GM10248 (cell line): ENCODE measurements at places on chromosomes 11 and 22.

- DNase-seq: no peak
Observed at GRCh38 chr22:49664891-49665290, 162.8 kb downstream of the BRD1 start.

DNA sequence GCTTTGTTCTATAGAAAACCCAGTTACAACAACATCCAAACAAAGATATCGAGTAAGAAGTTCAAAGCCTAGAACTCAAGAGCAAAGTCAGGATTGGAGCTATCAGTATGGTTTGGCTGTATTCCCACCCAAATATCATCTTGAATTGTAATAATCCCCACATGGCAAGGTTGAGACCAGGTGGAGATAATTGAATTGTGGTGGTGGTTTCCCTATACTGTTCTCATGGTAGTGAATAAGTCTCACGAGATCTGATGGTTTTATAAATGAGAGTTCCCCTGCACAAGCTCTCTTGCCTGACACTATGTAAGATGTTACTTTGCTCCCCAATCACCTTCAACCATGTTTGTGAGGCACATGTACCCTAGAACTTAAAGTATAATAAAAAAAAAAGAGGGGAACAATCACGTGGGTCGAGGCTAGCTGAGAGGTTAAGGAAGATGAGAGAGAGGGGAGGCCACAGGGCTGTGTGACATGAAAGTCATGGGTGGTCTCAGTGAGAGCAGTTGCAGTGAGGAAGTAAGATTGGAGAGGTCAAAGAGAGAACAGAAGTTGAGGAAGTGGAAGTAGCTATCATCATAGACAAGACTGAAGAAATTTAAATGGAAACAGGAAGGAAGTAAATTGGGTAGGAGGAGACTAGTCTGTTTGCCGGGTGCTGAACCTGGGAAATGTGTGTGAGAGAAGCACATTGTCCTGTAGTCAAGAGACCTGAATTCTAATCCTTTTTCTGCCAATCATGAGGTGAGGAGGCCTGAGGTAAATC lies 80.1 kb upstream of the CD44 start:
- DNase-seq: no peak

- DNase-seq: no peak
Observed at GRCh38 chr11:126167488-126167887, 44.0 kb downstream of the RPUSD4 start.

- no peak for DNase-seq
Observed at GRCh38 chr11:69213316-69213715, 57.6 kb downstream of the SMIM38 start.

DNA sequence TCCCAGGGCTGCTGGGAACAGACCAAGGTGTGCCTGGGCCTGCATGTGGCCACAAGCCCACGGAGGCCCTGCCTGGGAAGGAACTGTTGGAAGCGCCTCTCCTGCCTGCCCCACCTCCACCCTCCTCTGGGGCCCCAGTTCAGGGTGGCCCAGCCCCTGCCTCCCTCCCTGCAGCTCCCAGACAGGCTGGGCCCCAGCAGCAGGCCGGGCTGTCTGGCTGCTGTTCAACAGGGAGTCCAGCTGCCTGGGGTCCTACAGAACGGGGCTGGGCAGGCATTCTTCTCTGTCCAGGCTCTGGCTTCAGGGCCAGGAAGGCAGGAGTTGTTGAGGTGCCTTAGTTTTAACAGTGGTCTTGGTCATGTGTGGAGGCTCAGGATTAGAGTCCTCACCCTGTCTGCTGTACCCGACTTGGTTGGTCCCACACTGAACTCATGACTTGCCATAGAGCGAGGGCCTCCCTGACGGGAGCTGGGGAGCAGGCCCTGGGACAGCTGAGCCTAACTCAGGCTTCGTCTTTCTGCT lies 11.8 kb downstream of the PRDM11 start:
- DNase-seq: no peak

DNA sequence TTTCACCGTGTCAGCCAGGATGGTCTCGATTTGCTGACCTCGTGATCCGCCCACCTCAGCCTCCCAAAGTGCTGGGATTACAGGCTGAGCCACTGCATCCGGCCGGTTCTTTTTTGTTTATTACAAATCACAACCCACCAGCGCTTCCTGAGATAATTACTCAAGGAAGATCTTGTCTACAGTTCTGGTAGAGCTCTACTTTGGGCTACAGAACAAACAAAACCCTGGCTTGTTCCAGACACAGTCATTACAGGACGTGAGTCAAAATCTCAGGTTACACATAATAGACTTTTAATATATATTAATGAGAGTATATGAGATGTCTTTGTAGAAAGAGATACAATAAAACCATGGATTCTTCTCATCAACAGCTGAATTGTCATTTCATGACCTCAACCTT lies 42.8 kb upstream of the NUP50 start:
- no peak for DNase-seq

DNA sequence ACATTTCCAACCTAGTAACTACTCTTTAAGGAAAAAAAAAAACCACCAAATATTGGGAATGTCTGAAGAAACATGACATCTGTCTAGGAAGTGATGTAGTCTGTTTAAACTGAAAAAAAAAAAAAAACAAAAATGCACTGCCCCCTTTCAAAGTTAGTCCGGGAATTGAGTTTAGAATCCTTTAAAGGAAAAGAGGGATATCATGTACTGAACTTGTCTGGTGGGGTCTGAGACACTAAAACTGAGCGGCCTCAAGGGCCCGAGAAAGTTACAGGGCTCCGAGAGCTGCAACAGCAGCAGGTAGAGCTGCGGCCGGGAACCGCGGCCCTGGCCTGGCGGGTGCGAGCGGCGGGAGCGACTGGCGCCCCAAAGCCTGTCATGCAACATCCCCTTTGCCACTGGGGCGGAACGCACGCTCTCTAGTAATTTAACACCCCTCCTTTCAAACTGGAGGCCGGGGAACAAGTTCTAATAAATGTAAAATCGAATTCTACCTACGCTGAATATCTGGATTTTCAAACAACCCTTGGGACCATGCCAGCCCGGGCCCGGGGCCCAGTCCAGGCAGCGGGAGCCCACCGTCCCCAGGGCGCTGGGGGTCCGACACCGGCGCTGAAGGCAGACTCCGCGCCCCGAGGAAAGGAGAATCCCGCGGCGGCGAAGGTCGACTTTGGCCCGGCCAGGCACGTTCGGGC lies 736 bp downstream of the RDX start:
- peak; percentile 75 for DNase-seq

GRCh38 chr11:69174841-69175240 lies 19.1 kb downstream of the SMIM38 start:
- DNase-seq: no peak

- DNase-seq: no peak
Observed at GRCh38 chr11:36164506-36165250, 124.5 kb downstream of the COMMD9 start.

- DNase-seq: no peak
Observed at GRCh38 chr11:75858613-75859012, 43.6 kb downstream of the UVRAG start.

DNA sequence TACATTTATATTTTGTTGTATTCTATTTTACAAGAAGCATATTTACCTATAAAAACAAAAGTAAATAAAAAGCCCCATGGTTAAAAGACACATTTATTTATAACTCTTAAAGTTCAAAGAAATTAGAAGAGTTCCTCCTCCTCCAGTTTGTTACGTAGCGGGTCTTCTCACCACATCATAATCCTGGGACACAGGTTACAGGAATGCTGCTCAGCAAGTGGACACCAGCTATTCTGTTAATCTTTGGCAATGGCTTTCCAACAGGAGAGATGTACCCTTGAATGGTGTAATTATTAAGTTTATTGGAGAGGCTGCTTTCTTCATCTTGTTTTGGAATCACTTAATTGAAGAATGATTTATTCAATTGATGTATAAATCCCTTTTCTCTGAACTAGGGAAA lies 19.6 kb upstream of the CAT start:
- DNase-seq: no peak

DNA sequence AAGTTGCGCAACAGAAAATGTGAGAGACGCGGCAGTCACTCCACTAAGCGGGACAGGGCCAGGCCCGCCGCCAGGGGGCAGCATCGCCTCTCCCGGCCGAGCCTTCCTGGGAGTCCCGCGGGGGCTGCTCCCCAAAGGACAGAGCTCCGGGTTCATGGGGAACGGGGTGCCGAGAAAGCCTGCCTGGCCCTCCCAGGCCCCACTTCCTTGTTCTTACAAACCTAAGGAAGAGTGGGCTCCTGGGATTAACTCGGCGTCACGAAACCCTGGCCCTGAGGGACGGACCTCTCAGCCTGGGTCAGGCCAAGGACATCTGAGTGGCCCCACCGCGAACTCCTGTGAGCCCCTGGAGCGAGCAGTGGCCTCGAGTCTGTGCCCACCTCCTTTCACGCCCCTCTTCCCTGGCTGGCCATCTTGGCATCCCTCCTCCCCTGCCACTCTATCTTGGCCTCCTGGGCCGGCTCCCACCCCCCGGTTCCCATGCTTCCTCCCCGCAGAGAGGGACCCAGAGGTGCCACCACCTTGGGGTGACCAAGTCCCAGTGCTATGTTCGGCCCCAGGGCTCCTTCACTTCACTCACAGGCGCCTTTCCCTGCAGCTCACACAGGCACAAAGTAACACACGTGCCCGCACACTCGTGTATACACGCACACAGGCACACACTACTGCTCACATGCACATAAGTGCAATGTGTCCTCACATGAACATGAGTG lies 99.9 kb upstream of the FGF3 start:
- peak; percentile 81 for DNase-seq

DNA sequence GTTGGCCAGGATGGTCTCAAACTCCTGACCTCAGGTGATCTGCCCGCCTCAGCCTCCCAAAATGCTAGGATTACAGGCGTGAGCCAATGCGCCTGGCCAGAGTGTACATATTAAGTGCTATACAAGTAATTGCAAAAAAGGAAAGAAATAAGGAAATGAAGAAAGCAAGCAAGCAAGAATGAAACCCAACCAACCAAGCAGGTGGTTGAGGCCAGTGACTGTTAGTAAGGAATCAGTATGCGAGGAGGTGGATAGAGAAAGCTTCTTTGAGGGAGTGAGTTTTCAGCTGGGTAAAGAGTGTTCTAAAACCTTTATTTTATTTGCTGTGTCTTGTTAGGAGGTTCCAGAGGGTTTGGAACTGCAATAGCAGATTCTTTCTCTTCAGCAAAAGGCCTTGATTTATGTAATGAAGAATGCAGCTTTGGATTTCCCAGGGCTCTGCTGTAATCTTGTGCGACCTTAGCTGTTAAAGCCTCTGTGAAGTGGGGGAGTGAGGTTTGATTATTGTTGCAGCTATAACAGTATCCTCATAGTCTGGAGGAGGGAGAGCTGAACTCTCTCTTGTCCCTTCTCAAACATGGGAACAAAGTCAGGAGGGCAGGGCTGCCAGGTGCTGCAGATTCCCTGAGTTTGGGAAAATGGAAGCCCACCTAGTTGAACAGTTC lies 5.7 kb downstream of the AMPD3 start:
- peak; percentile 48 for DNase-seq

GRCh38 chr22:17896586-17896985 lies 122.3 kb upstream of the BID start:
- DNase-seq: no peak

DNA sequence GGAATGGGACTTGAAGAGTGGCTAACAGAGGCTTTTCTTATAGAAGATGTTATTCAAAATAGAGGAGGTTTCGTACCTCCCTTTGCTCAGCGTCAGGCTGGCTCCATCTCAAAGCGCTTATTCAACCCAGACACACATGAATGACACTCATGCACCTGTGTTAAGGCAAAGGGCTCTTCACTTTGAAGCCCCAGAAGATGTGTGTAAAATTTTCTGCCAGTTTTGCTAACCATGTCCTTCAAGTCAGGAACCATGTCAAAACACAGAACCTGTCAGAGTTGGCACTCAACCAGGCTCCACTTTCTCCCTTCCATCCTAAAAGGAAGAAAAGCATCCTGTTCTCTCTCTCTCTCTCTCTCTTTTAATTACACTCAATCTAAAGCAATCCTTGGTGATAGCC lies 352.8 kb upstream of the NARS2 start:
- no peak for DNase-seq

GRCh38 chr11:108909921-108910320 lies 245.1 kb downstream of the DDX10 start:
- DNase-seq: no peak

DNA sequence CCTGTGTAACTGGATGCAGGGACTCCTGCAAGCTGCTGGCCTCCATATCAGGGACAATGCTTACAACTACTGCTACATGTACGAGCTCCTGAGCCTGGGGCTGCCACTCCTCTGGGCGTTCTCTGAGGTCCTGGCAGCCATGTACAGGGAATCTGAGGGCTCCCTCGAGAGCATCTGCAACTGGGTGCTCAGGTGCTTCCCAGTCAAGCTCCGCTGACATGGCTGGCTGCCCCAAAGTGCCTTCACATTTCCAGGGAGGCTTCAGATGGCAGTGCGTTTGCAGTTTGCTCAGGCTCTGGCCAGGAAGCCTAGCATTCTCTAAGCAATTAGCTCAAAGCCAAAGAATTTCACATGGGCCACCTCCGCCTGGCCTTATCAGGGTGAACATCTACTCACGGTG lies 117.4 kb upstream of the PARVA start:
- no peak for DNase-seq

DNA sequence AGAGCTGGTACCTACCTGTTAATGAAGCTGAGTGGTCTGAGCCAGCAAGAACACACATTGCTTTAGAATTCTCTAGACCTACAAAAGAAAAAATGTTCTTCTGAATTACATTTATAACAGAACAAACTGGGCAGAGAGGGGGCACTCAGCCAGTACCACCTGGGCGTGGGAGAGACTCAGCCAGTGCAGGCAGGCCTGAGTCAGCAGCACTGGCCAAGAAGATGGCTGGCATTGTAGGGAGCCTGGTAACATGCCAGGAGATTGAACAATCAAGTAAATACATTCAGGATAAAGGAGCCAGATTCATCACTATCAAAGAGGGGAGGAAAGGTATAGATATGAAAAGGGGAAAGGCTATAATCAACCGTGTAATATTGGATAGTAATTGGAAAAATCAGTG lies 19.9 kb downstream of the SERGEF start:
- no peak for DNase-seq

DNA sequence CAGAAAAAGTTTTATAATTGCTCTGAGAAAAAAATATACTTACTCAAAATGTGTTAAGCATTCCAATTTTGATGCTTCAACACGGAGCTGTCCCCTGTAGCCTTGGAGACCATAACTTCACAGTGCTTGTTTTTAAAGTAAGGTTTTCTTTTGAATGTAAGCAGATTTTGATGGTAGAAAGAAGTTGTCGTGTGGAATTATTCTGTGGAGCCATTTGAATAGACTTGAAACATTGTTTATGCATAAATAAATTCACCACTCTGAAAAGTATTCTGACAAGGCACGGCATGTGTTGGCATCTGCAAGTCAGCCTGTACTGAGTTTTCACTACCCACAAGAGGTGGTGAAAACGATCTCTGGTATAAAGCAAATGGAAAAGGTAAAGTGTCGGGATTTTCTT lies 115.5 kb downstream of the UVRAG start:
- DNase-seq: no peak

- DNase-seq: no peak
Observed at GRCh38 chr22:47372111-47372581, 609.7 kb downstream of the TBC1D22A start.

- no peak for DNase-seq
Observed at GRCh38 chr22:42067671-42068251, 2.9 kb downstream of the NAGA start.

- no peak for DNase-seq
Observed at GRCh38 chr11:84255483-84255882, 969.3 kb upstream of the CCDC90B start.
